ENCODE measurements at places on chromosomes 2 and 18. TPM values are rescaled to one million over a fixed set of nuclear protein-coding genes. Genes with fewer than 3 reads are reported as not detected.

CHRNG gene
- not detected for total RNA-seq

LRRC30 gene
- not detected for total RNA-seq

MPP4 gene
- 0.06 TPM for total RNA-seq

CLHC1 gene
- total RNA-seq, result 4.0 TPM

NLRC4 gene
- total RNA-seq, result not detected

DSG4 gene
- not detected for total RNA-seq

DNAJC5G gene
- total RNA-seq, result not detected

SLC16A14 gene
- total RNA-seq, result 1.0 TPM

MRPL44 gene
- 47.1 TPM for total RNA-seq

DCDC2C gene
- 0.55 TPM for total RNA-seq

SLC23A3 gene
- 0.72 TPM for total RNA-seq

FBXO48 gene
- 0.52 TPM for total RNA-seq

HDLBP gene
- 269 TPM for total RNA-seq

TEKT4 gene
- total RNA-seq, result not detected

RND3 gene
- total RNA-seq, result 52.9 TPM

CDK15 gene
- total RNA-seq, result not detected

SUPT7L gene
- 35.2 TPM for total RNA-seq

LRATD1 gene
- total RNA-seq, result 0.02 TPM

DNAH6 gene
- 0.14 TPM for total RNA-seq

All from A549 treated with CORT108297 at 1 μM for 4 hours (cell line).